ENCODE measurements at places on chromosomes 4 and X.

DNA sequence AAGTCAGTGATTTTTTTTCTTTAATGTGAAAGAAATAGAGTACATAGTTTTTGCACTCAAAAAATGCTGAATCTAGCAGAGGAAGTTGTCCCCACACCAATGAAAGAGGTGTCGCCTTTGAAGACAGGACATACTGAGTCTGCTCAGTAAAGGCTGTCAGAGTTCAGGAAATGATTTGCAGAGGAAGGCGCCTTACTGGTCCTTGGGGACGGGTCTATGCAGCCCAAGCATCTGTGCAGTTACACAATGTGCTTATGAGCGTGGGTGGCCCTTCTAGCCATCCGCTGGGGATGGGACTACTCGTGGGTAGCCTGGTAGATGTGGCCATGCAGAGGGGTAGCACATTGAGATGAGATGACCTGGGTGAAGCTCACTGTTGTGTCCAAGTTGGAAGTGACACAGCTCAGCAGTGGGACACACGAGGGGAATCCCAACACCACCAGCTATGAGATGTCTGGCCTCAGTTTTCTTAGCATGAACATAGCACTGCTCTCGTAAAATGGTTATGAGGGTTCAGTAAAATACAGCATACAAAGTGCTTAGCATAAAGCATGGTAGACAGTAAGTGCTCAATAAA is 116.5 kb upstream of the RBPJ start:
- no peak for DNase-seq

DNA sequence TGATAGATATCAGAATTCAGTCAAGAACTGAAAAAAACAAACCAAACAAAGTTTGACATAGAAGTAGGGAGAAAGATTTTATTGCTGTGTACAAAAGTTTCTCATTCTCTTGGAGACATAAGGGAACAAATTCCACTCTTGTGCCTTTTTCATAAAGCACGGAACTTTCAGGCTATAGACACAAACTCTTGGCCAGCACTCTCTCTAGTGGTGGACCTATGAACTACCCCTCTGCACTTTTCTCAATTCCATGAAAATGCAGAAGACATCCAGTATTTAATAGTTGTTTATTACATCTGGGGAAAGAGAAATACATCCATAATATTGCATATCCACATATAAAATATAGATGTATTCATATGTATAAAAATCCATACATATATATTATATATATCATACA is 291.6 kb upstream of the HS3ST1 start:
- peak; percentile 11 for DNase-seq

- DNase-seq = no peak
Observed at GRCh38 chr4:154024097-154024694, 235.3 kb upstream of the SFRP2 start.

- DNase-seq = no peak
Observed at GRCh38 chr4:27006646-27007045, 146.0 kb downstream of the STIM2 start.

DNA sequence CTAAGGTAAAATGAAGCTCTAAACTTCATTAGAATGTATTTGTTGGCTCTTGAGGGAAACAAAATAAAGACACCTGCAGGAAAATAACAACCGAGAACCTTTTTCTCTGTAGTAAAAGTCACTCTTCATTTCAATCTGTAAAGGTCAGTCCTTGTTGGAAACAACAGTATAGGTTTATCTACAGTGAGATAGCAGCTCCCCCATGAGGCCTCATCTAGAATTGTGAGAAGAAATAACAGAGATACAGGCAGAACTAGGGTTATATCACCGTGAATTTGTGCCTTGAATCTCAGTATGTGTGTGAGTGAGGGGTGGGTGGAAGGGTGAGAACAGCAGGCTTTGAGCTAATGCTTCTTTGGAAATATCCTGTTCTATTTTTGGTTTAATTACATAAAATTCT is 107.8 kb upstream of the FMR1 start:
- no peak for DNase-seq

DNA sequence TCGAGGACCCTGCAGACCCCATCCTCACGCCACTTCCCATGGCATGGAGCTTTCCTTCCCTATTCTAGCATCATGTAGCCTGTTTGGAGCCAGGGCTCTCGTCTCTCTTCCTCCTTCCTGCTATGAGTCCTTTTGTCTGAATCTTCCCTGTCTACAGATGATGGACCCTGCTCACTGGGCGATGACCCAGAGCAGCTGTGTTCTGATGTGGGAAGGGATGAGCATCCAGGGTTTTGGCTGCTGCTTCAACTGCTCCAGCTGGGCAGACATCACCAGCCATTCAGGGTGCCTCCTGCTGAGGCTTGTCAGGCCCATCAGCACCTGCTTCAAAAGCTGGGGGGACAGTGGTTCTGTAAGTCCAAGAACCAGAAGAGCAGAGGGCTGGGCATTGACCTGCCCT is 3.2 kb upstream of the CCKAR start:
- DNase-seq = no peak

GRCh38 chr4:147975325-147975724 is 243.4 kb downstream of the ARHGAP10 start:
- DNase-seq = no peak

- DNase-seq = no peak
Observed at GRCh38 chr4:121680571-121680970, 16.2 kb downstream of the ANXA5 start.

- no peak for DNase-seq
Observed at GRCh38 chr4:131248314-131248713, 1900.8 kb upstream of the PCDH10 start.
